Uterus (tissue), 4 donors: ENCODE measurements at places on chromosomes 1 and 21. TPM values are rescaled to one million over a fixed set of nuclear protein-coding genes. Genes with fewer than 3 reads are reported as not detected.

GRCh38 chr1:229003233-229004031 lies 267.5 kb upstream of the RAB4A start:
- no peak for DNase-seq

DNA sequence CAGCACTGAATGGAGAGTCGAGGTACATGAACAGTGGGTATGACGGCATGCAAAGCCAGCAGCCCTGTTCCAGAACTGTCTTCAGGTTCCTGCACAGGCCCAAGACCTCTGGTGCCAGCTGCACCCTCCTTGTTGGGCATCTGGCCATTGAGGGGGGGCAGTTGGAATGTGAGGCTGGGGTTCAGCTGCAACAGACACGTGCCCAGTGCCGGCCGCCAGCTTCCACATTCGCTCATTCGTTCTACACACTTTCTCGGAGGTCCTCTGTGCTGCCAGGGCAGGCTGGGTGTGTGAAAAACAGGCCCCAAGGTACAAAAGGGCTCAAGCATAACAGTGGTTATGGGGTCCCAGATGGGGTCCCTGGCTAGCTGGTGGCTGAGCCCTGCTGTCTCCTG lies 37.9 kb upstream of the SLC19A1 start:
- peak; percentile 12 for DNase-seq

DNA sequence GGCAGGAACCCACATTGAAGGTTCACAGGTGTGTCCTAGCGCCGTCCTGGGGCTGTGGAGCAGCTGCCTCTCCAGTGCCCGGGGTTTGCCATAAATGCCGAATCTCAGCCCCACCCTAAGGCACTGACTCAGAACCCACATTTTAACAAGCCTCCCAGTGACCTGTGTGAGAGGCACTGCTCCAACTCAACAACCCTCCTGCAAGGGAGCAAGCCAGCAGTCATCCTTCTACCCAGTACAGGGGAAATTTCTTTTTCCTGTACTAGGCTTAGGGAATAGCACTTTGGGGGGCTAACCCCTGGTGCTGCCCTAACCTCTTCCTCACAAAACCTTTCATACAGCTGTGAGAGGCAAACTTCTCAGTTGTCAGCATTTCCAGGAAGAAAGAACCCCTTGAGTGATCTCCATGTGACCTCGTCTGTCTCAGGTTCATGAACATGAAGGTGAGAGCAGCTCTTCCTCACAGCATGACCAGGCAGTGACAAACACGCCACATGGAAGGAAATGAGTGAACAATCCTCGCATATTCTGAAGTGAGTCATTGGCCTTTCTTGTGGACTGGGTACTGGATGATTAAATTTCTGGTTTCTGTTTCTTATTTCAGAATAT lies 11.4 kb upstream of the BCAR3 start:
- no peak for DNase-seq

- no peak for DNase-seq
Measured at GRCh38 chr1:59924653-59925052, 1.9 kb downstream of the CYP2J2 start.

DNA sequence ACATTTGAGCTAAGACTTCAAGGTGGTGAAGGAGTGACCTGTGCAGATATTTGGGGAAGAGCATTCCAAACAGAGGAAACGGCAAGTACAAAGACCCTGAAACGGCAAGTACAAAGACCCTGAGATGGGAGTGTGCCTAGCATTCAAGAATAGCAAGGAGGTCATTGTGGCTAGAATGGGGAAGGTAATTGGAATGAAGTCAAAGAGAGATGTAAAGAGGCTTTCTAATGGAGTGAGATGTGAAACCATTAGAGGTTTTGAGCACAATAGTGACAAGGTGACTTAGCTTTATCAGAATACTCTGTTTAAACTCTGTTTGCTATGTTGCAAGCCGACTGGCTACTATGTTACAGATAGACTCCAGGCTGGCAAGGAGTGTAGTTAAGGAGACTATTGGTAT lies 4.4 kb downstream of the CDC7 start:
- no peak for DNase-seq

- no peak for DNase-seq
Measured at GRCh38 chr1:20483833-20484518, 2.0 kb downstream of the CAMK2N1 start.

- DNase-seq: no peak
Measured at GRCh38 chr1:208841436-208841835, 597.3 kb upstream of the PLXNA2 start.

- no peak for DNase-seq
Measured at GRCh38 chr21:42661688-42662429, 8.4 kb downstream of the PDE9A start.

DNA sequence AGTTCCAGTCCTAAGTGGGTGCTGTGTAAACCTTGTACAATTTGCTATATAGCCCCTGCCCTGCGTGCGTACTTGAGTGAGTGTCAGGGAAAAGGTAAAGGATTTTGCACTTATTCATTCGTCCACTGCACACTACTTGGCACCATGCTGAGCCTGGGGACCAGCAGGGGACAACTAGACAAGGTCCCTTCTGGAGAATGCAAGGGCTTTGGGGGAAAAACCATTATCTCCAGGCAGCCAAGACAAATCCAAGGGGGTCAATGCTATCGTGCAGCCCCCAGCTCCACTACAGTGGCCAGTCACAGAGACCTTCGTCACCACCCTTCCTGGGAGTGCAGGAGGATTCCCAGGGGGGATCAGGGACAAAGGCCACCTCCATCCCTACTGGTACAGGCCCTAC lies 39.7 kb downstream of the MATN1 start:
- peak; percentile 8 for DNase-seq

GRCh38 chr1:230425252-230426091 lies 660 bp downstream of the PGBD5 start:
- DNase-seq: no peak

GRCh38 chr21:44005593-44005992 lies 6.5 kb upstream of the TRAPPC10 start:
- no peak for DNase-seq

DNA sequence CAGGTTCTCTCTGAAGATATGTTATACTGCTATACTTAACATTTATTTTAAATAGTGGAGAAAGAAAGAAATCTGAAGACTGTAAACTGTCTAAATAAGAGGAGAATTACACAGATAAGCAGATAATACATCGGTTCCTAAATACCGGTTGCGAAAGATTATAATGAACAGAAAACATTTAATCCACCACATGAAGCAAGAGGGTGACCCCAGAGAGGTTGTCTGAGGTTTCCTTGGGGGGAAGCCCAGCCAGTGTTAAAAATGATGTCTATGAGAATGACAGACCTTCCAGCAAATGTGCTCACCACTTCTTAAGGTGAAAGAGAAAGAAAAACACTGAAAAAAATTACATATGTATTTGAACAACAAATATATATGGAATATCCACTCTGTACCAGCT lies 356.4 kb upstream of the KAZN start:
- DNase-seq: peak; percentile 44

GRCh38 chr1:165387961-165388360 lies 31.4 kb upstream of the LMX1A start:
- DNase-seq: no peak

DNA sequence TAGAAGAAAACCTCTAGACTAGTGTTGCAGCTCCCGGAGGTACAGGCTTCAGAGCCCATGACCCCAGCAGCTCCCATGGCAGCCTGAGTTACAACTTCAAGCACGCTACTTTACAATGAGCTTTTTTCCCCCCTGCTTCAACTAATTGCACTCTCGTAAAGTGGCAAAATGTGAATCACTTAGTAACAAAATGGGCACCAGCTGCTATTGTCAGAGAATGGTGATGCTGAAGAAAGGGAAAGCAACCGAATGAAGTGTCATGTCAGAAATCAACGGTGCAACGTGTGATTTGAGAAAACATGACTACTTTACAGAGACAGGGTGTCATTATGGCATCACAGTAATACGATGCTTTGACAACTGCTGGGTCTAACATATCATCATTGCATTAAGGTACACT lies 40.5 kb downstream of the ESRRG start:
- no peak for DNase-seq

GRCh38 chr1:12031039-12031980 lies 12.0 kb downstream of the MIIP start:
- no peak for DNase-seq

DNA sequence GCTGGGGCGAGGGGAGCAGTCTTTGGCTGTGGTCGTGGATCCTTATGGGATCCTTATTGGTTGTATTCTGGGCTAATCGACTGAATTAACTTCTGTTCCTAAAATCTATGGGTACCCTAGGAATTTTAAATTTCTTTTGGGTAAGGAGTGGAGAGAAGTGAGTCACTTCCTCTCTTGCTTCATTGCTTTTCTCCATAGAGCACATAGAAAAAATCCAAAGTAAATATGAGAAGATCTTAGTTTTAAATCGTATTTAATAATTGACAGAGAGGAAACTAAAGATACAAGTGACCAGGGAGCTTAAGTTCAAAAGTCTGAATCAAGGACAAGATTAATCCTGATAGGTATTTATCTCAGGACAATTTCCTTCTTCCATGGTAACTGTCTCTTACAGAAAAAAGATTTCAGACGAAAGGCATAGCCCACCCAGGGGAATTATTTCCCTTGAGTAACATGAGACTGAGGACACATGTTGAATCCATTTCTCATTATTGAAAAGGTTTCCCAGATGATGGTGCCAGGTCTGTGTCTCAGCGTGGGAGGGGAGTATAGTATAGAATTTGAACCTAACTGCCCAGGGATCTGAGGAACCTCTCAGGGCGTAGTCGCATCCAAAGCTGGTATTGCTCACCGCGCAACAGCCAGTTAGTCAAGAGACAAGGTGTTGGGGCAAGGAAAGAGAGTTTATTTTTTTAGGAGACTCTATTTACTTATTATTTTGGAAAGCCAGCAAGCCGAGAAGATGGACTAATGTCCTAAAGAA lies 28.7 kb upstream of the FASLG start:
- DNase-seq: no peak

GRCh38 chr1:64304823-64305222 lies 101.4 kb downstream of the UBE2U start:
- no peak for DNase-seq

DNA sequence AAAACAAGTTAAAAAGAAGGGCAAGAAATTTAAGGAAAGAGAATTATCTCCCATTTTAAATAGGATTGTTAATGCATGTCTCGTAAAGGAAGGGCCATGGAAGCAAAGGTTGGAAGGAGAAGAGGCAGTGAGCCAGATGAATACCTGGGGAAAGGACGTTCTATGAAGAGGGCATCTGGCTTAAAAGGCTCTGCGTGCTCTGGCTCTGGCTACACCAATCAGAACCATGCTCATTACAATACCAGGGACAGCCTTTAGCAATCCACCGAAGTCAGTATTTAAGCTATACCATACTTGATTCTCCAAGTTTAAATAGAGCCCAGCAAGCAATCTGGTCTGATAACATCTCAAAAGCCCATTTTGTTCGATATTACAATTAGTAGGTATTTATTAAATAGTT lies 58.5 kb upstream of the C1orf87 start:
- DNase-seq: no peak

- no peak for DNase-seq
Measured at GRCh38 chr1:211566431-211567025, 12.4 kb downstream of the SLC30A1 start.

- no peak for DNase-seq
Measured at GRCh38 chr1:108089477-108089876, 110.7 kb downstream of the SLC25A24 start.

- no peak for DNase-seq
Measured at GRCh38 chr1:14350197-14350596, 248.3 kb upstream of the KAZN start.

- no peak for DNase-seq
Measured at GRCh38 chr21:16073586-16073985, 343.8 kb downstream of the USP25 start.

DNA sequence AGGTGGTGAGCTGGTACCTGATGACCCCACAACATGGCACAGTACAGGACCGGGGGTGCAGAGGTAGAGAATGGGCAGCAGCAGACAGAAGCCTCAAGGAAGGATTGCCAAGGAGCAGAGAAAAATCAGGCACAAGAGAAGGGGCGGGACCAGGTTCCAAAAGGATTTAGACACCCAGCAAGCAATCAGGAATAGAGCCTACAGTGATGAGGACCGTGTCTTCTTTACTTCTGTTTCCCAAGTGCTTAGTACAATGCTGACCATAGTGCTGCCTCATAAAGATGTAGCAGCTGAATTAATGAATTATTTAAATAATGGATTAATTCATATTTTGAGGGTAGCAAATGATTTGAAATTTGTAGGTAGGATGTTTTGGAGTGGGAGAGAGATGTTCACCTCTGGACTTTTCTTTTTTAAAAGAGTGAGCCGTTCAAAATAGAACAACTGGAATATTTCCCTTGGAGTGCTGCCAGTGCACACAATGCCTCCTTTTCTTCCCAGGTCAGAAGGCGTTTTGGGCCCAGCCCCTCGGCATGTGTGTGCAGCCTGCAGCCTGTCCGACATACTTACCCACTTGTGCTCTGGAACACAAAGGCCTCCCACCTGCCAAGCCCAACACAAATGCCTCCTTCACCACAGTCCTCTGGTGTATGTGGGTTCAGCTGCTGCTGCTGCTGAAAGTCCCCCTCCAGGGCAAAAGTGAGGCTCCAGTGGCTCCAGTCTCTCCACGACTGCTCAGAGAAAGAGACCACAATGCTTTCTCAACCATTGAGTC lies 19.6 kb downstream of the KANK4 start:
- DNase-seq: no peak

- no peak for DNase-seq
Measured at GRCh38 chr1:19758227-19758830, 41.4 kb downstream of the TMCO4 start.

DNA sequence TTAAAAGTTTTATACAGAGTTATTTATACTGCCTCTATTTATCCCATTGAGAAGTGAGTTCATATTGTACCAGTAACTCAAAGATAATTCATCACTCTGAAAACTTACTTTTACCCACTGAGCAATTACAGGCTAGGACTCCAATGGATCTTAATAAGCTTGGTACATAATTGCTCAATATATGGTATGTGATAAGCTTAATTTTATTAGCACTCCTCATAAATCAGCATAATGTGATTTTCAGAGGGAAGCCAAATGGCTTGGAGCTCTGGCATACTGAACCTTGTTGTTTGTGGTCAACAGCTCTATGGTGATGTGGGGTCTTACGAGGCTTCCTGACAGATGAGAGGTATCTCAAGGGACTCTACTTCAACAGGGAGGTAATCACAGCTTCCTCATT lies 26.3 kb downstream of the ADAM30 start:
- DNase-seq: no peak

- no peak for DNase-seq
Measured at GRCh38 chr1:178367151-178367550, 129.6 kb downstream of the CLEC20A start.

- DNase-seq: no peak
Measured at GRCh38 chr1:46646844-46647243, 21.3 kb downstream of the ATPAF1 start.

GRCh38 chr1:39789571-39790110 lies 976 bp upstream of the BMP8B start:
- no peak for DNase-seq

GRCh38 chr1:170377896-170378634 lies 153.9 kb upstream of the GORAB start:
- DNase-seq: no peak

Gene TNFRSF9
- total RNA-seq: not detected

Gene FHL3
- 31.6 TPM for total RNA-seq

Gene GLMN
- total RNA-seq: 13.5 TPM

Gene C4BPA
- total RNA-seq: not detected

Gene ACTN2
- 0.29 TPM for total RNA-seq

Gene CELA3B
- not detected for total RNA-seq

Gene PLD5
- 4.4 TPM for total RNA-seq

Gene FOXD2
- total RNA-seq: 0.62 TPM

Gene SMYD3
- 15.3 TPM for total RNA-seq

Gene ZBTB7B
- total RNA-seq: 3.8 TPM

Gene MPL
- not detected for total RNA-seq

Gene LRRC8B
- 6.2 TPM for total RNA-seq
